Hematopoietic multipotent progenitor cell (in vitro differentiated cells): ENCODE measurements at places on chromosomes 6 and 20. TPM values are rescaled to one million over a fixed set of nuclear protein-coding genes. Genes with fewer than 3 reads are reported as not detected.

DNA sequence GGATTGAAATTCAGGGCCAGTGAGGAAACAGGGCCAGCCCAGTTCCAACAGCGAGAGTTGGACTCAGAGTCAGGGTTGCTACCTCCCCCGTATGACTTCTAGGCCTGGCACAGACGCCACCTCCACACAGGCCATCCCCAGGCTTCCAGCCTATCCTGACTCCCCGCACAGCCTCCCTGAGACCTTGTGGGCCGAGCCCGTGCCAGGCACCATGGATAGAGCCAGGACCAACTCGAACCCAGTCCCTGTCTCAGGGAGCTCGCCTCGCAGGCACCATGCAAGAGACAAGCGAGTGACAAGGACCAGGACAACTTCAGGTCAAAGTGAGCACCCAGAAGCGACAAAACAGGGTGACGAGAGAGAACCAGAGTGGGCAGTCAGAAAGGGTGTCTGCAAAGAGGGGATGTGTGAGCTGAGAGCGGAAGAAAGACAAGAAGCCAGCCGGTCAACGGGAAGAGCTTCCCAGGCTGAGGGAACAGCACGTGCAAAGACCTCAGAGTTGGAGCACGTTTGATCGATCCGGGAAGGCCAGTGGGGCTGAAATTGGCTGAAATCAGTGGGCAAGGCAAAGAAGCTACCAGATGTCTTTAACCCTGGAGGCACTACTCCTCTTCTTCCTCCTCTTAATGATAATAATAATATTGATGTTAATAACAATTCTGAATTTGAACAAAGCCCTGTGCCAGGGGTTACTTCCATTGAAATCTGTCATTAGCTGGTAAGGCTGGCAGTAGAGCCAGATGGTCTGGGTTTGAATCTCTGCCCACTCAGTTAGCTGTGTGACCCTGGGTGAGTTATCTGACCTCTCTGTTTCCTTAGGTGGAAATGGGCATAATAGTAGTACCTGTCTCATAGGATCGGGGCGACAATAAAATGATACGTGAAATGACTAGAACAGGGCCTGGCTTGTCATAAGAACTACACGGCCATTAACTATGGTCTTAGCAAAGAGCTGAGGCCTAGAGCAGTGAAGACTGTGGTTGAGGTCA, 45.0 kb downstream of the KIAA1755 start:
- DNase-seq: no peak

The SLC17A9 gene
- 28.8 TPM for total RNA-seq

The TUBB1 gene
- total RNA-seq: 4.0 TPM

GRCh38 chr6:10250655-10251220, 164.1 kb downstream of the TFAP2A start:
- no peak for DNase-seq

- DNase-seq: no peak
These were observed 45.8 kb upstream of the ARID1B start for GRCh38 chr6:156731396-156731795.

The SAMD5 gene
- not detected for total RNA-seq
